ENCODE measurements at places on chromosomes 2 and 18. TPM values are rescaled to one million over a fixed set of nuclear protein-coding genes. Genes with fewer than 3 reads are reported as not detected.

- DNase-seq: no peak
Observed at GRCh38 chr2:148614322-148615049, 30.1 kb upstream of the EPC2 start.

DNA sequence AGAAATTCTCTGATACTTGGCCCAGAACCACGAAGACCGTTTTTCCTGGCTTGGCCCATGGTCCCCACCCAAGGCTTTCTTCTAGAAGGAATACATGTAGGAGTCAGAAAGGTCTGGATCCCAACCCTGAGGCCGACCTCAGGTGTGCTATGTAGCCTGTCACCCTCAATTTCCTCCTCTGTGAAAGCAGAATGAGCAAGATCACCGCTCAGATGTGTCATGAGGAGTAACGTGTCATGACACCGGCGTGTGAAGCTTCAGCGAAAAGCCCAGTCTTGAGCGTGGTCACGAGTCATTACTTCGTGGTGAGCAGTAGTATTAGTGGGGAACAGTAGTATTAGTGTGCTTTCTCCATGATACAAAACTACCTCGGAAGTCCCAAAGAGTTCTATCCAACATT, 103.4 kb downstream of the ALPK2 start:
- no peak for DNase-seq

- no peak for DNase-seq
Observed at GRCh38 chr2:166081131-166081632, 46.6 kb downstream of the SCN1A start.

ABCG5 gene
- not detected for total RNA-seq

Measured in progenitor cell of endocrine pancreas (in vitro differentiated cells).